Right cardiac atrium (tissue), 5 donors: ENCODE measurements at places on chromosomes 4 and X. TPM values are rescaled to one million over a fixed set of nuclear protein-coding genes. Genes with fewer than 3 reads are reported as not detected.

GRCh38 chrX:30483996-30484395 lies 93.6 kb downstream of the TASL start:
- DNase-seq: no peak

Gene PDGFC
- 6.5 TPM for polyA plus RNA-seq

DNA sequence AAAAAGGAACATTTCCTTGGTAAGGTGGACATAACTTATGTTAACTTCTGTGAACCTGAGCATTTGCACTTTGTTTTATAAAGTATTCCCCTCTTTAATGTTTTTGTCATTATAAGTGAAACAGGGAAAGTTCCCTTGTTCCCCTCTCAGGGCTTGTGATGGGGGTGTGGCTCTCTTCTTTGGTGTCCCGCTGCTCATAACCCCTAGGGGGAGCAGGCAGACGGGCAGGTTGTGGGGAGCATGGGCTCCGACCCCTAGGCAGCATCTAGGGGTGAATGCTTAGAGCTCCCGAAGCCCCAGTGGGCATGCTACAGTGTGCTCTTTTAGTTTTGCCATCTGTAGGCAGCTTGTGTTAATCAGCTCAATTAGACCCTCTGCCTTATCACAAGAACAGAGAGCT lies 200.4 kb downstream of the DACH2 start:
- DNase-seq: no peak

DNA sequence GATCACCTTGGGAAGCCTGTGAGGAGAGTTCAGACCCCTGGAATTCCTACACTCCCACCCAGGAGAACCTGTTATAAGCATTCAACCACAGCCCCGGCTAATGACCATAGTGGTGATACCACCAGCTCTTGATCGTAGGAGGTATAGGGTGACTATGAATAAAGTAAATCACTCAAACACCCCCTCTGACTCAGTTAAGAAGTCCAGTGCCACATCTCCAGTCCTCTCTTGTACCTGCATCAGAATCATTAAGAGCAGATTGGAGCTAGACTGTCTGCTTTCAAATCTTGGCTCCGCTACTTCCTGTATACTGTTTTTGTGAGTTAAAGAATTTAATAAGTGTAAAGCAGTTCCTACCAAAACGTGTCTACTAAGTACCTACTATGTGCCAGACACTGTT lies 565.1 kb upstream of the DIPK2B start:
- DNase-seq: no peak

DNA sequence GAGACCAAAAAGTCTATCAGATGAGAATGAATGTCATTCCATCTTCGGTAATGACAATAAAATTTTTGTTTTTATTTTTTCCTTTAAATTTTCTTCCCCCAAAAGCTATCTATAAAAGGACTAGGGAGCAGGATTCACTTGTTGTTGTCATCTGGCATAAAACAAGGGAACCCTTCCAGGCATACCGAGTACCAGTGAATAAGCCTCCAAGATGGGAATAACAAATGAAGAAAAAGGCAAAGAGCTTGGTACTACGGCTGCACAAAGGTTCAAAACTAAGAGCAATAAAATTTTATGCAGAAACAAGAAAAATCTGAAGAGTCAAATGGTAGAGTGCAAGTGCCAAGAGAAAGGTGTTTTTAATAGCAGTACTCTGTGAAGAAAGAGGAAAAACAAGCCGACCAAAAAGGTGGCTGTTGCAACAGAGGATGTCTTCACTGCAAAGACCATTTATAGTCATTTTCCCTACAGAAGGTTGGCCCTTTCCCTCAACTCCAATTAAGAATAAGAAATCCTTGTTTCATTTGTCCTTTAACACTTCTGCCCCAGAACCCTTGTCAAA lies 25.8 kb downstream of the PPP3CA start:
- DNase-seq: no peak

GRCh38 chr4:15035159-15035558 lies 32.9 kb downstream of the CPEB2 start:
- DNase-seq: no peak

DNA sequence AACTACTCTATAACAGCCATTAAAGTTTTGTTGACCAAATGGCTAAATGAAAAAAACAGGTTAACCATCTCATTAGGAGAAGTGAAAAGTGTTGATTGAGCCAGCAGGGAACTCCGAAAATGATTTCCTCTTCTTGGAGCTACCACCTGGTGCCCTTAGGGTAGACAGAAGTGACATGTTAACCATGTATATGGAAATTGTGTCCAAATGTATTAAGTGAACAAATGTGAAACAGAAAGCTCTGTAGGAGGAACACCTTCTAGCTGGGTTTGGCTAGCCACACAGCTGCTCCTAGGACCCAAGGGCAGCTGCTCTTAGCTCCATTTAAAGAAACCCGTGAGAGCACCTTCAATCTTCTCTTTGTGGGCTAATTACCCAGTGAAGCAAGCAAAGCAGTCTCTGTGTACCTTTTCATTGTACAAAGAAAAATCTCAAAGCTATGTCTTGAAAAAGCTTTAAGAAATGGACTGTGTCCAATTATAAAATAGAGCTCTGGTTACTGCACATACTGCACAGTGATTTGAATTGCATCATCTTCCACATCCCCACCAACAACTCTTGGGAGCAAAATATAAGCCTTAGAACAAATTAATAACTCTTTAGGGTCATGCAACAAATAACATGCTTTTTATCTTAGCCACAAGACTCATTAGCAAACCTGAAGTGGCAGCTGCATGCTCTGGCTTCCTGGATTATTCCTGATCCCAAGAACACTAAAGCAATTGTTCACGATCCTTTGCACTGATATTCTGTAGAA lies 59.2 kb upstream of the PARM1 start:
- no peak for DNase-seq

Gene GAB3
- 4.7 TPM for polyA plus RNA-seq

DNA sequence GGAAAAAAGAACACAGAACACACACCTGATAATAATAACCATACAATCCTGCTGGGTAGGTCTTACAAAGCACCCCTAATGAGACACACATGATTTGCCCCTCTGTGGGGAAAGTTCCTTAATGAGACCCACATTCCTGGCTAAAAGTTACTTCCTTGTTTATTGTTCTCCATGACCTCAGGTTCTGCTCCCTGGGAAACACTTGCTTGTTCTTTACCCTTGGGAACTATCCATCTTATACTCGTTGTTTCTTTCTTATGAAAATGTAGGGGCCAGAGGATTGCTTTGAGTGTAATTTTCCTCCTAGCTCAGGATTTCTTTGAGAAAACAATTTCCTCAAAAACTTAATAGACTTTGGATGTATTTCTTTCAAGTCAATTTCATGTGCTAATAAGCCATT lies 52.1 kb upstream of the PCDH10 start:
- no peak for DNase-seq

- DNase-seq: no peak
Observed at GRCh38 chr4:88159229-88159725, 838 bp upstream of the ABCG2 start.

DNA sequence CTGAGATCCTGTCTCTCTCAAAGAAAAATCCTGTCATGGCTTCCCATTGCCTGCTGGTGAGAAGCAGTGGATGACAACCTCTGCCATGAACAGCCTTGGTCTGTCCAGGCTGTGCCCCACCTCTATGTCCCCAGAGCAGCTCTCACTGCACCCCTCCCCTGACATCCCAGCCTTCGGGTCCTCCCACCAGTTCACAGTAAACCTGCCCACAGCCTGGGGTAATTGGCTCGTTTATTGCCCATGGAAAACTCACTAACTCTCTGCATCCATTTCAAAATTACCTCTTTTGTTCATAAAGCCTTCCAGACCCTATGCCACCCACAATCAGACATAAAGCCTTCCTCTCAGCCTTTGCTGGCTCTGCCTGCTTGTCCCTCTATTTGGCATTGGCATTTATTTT lies 10.7 kb upstream of the HMGB3 start:
- no peak for DNase-seq

Gene FRAS1
- polyA plus RNA-seq: 1.1 TPM

- DNase-seq: peak; percentile 60
Observed at GRCh38 chrX:111098874-111099273, 2.9 kb downstream of the PAK3 start.

GRCh38 chrX:141815904-141816303 lies 22.2 kb upstream of the MAGEC3 start:
- no peak for DNase-seq

Gene TAF7L
- polyA plus RNA-seq: not detected

Gene GABRE
- 8.8 TPM for polyA plus RNA-seq

DNA sequence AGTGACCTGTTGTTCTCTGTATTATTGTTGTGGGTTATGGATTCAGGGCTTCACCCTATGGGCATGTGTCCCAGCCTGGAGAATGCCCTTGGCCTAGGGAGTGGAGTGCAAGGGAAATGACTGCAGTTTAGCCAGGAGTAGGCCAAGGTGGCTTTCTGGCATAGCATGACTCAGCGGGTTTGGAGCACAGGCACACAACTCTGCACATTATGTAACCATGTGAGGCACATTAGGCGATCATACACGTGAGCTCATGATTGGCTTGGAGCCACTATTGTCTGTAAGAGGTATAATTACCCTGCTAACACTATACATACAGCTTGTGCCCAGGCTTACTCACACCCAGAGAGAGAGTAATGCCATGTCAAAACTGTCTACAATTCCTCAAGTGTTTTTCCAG lies 35.1 kb upstream of the TACR3 start:
- DNase-seq: no peak

- peak; percentile 85 for DNase-seq
Observed at GRCh38 chrX:79366873-79367749, at the start of gene ITM2A. Gene ITM2A (minus strand): TSS chrX:79367334. CDS start chrX:79367215, 119 bp downstream.

Gene SMIM10
- 12.6 TPM for polyA plus RNA-seq

Gene TMEM35A
- polyA plus RNA-seq: 0.66 TPM

DNA sequence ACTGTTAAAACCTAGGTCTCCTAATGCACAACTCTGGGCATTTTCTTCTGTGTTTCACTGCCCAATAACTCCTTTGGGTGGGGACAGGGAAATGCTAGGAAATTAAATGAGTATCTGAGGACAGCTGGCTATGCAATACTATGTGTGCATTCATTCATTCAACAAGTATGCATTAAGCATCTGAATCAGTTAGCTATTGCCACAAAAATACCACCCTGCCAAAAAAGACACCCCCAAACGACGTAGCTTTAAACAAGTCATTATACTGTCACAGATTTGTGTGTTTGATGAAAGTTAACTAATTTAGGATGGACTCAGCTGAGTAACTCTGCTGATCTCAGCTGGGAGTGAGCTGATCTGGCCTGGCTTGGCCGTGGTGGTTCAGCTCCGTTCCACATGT lies 29.8 kb upstream of the PTCHD1 start:
- DNase-seq: no peak

DNA sequence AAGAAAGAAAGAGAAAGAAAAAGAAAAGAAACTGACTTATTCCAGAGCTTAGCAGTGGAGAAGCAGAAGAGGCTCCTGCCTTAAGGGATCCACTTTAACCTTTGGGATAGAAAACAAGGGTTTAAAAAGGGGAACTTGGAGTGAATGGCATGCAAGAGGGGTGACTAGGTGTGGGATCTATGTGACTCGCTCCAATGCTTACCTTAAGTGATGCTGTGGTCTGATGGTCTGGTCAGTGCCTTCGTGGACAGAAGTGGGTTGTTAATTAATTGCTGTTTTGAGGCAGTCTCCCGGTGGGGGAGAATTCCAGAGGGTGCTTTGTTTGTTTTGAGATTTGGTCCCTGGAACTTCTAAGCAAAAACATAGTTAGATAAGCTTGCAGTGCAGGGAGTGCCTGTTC lies 21.1 kb upstream of the RHOXF1 start:
- no peak for DNase-seq

Gene SLC6A8
- 131 TPM for polyA plus RNA-seq

GRCh38 chr4:147182041-147182440 lies 236.4 kb upstream of the TTC29 start:
- no peak for DNase-seq

- no peak for DNase-seq
Observed at GRCh38 chr4:74037076-74037955, 1.2 kb downstream of the CXCL3 start.

GRCh38 chr4:176439611-176440010 lies 119.8 kb downstream of the SPCS3 start:
- no peak for DNase-seq

Gene TLR2
- polyA plus RNA-seq: 2.0 TPM

- DNase-seq: no peak
Observed at GRCh38 chr4:106914223-106914622, 121.9 kb downstream of the DKK2 start.

Gene GDI1
- polyA plus RNA-seq: 102 TPM

Gene SORBS2
- 181 TPM for polyA plus RNA-seq

Gene CYP2U1
- polyA plus RNA-seq: 7.3 TPM

DNA sequence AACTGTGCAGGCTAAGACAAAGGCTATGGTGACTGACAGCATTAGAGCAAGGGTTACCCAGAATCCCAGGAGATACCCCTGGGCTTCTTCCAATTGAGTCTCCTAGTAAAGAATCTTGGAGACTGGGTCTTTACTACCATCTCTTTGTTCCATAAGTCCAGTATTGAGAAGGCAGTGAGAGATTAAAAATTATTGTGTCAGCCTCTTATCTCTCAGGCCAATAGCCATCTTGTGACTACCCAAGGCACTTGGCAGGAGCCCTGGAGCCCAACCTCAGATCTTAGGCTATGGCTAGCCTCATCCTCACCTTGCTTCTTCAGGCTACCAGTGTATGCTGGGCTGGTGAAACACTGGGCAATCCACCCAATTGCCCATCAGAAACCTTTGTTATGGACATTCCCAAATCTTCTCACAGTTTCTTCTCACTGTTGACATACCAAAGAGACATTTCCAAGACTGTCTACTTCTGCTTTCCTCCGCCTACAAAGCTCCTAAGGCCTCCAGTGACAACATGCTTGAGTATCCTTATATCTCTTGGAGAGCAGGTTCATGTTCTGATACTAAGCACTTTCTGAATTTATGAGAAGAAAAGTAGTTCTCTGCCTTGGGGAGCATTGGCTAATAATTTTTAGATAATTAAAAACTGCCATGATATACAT lies 76.3 kb upstream of the STIM2 start:
- no peak for DNase-seq

Gene USP11
- polyA plus RNA-seq: 28.3 TPM

DNA sequence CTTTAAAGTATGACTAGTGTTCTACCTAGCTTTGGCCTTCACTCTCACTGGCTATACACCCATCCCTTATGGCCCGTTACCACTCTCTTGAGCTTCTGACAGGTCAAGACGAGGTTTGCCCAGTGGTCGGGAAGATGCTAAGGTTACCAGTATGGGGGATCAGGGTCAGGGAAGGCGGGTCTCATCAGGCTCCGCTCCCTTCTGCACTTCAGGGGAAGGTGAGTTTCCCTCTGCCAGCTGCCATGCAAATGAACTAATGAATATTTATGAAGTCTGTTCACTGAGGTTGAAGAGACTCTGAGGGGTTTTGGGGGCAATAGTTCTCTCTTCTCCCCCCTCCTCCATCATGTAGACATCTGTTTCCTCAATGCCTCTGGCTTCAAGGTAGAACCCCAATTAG lies 6.6 kb downstream of the EFNB1 start:
- DNase-seq: no peak

- no peak for DNase-seq
Observed at GRCh38 chrX:68498044-68498507, 775 bp upstream of the YIPF6 start.

Gene GPRASP2
- polyA plus RNA-seq: 9.9 TPM

GRCh38 chr4:152159773-152160172 lies 376.1 kb downstream of the FBXW7 start:
- DNase-seq: no peak

Gene CCKAR
- not detected for polyA plus RNA-seq

DNA sequence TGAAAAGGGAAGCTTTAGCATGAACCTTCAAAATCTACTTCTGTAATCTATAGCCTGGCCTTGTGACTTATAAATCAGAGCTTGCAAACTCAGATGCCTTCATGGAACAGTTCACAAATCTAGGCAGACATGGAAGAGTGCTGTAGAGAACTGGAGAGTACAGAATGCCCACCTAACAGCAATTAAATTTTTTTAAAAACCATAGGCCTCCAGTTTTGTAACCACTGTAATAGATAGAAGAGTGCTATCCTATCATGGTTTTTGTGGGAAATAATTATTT lies 10.4 kb downstream of the MTMR1 start:
- no peak for DNase-seq

Gene ETDB
- not detected for polyA plus RNA-seq

Gene PRR32
- polyA plus RNA-seq: 2.3 TPM
